HFFc6 (cell line): ENCODE measurements at places on chromosomes 5 and 9. TPM values are rescaled to one million over a fixed set of nuclear protein-coding genes. Genes with fewer than 3 reads are reported as not detected.
A peak's percentile ranks its signal among the peaks of the same experiment; 100 is the strongest.

- peak; percentile 4 for DNase-seq
Observed at GRCh38 chr5:8363138-8363537, 494.2 kb downstream of the MTRR start.

DNA sequence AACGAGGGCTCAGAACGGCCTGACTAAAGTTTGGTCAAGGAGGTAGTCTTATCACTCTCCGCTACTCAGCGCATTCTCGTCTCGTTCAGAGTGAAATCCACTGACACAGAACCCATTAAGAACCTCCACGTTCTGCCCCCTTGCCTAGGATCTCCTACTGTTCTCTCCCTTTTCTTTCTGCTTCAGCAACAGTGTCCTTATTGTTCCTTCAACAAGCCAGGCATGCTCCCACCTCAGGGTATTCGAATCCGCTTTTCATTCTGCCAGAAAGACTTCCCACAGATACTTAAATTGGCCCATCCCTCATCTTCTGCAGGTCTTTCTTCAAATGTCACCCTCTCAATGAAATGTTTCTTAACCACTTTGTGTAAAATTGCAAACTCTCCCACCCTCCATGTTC lies 4.3 kb upstream of the ZNF354C start:
- no peak for DNase-seq

- DNase-seq: no peak
Observed at GRCh38 chr9:81474125-81474524, 215.2 kb downstream of the TLE1 start.

DNA sequence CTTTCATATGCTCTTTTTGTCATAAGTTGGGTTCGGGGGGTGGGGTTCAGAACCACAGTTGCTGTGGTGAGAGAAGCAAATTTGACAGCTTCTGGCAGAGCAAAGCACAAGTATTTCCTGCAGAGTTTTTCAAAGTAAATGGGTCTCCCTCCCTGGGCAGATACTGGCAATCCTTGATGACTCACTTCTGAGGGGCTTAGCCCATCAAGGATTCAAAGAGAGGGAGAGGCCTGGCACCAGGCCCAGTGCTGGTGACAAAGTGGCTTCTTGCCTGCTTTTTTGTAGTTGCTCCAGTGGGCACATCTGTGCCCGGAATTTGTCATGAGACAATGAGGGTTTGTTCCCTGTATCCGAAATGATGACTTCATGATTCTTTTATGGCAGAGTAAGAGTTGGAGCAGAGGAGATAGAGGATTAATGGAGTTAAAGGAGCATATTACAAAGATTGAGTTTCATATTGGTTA lies 46.6 kb upstream of the TNC start:
- DNase-seq: peak; percentile 18

DNA sequence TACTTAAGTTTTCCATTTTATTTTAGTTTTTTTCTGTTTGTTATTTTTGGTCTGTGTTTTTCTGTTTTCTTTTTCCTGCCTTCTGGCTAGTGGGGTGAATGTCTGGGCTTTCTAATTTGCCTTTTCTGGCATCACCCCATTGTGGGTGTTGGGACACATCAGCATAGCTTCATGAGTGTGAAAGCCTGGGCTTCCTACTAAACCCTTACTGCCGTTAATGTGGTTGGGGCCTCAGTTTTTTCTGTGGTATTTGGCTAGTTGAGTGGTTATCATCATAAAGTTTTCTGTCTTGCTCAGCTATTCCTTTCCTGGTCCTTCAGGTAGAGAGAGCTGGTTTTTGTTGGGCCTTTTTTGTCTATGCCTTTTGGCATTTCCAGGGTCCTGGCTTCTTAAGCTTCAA lies 21.4 kb downstream of the C5orf47 start:
- DNase-seq: no peak

GRCh38 chr9:80204054-80204453 lies 632.3 kb downstream of the TLE4 start:
- no peak for DNase-seq

GRCh38 chr5:38562444-38563210 lies 6.2 kb upstream of the LIFR start:
- no peak for DNase-seq

- no peak for DNase-seq
Observed at GRCh38 chr5:72988769-72989168, 32.9 kb downstream of the FCHO2 start.

DNA sequence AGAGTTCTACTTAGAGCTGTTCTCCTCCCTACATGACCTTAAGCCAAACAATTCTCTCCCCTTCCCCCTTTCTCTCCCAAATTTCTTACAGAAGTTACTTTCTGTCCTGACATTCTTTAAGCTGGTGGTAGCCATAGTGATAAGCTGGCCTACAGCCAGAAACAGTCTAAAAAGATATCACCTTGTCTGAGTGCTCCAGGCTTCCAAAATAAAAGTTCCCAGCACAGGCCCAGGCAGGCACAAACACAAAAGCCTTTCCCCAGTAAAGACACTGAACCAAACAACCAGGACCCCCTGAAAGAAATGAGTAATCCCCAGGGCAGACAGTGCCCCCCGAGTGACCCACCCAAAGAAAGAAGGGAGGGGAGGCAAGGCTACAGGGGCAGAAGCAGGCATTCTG lies 19.2 kb downstream of the SIL1 start:
- no peak for DNase-seq

- DNase-seq: peak; percentile 46
Observed at GRCh38 chr5:112703866-112704820, 33.5 kb upstream of the APC start.

DNA sequence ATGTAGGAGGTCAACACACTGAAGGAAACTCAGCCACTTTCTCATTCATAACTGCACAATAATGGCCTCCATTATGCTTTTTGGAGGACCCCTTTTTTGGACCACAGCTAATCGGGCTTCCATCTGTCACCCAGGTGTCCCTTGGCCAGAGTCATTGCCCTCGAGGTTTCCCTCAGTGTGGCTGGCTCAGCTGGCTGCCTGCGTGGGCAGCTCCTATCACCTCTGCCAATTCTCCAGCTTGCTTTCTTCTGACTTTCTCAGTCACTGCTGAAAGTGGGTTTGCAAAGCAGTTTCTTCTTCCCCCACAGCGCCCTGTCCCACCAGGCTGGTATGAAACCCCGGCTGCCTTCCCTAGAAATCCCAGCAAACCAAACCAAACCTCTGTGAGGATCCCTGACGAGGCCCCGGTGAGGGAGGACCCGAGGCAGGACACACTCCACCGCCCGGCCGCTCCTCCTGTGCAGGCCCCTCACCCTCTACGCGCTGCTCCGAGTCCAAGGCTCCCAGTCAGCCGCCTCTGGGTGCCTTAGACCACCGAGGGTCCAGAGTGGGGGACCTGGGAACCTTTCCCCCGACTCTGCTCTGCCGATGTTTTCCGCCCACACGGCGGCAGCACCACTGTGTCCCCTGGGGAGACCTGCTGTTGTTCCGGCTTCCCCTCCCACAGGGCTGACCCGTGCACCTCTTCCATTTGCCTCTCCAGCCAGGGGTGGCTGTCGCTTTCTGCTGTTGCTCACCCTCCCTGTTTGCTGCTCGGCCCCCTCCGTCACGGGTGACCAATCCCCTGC lies 109.5 kb downstream of the TENT4A start:
- no peak for DNase-seq

GRCh38 chr9:131012396-131012917 lies 3.5 kb downstream of the LAMC3 start:
- no peak for DNase-seq

- no peak for DNase-seq
Observed at GRCh38 chr9:132531195-132531594, 51.2 kb upstream of the BARHL1 start.

DNA sequence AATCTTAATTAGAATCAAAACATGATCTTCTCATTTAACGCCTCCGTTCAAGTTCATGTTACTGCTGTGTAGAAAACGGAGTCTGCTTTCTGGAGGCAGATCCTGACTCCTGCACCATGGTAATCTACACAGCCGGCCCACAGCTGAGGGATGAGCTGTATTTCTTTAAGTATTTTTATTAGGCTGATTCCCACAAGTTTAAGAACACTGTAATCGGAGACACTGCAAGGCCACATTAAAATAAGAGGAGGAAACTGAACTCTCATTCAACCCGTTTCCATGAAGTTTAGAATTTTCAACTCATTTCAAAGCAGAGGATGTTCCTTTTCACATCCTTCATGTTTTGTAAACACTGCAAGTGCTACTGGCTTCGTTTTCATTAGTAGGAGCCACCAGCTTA lies 372.2 kb downstream of the NFIB start:
- DNase-seq: peak; percentile 60

DNA sequence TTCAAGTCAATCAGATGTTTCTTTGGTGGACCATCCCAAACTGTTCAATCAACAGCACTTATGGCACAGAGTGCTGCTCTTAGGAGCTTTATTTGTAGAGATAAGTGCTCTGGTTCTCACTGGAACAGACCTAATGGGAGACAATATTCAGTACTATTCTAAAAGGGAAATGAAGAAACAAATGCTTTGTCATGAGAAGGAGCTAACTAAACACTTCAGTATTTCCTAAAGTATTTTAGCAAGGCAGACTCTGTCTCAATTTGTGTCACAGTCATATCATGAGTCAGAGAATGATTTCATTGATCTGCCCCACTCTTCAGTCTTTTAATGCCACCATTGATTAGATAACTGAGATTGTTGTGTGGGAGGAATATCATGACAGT lies 175.3 kb downstream of the SLF1 start:
- DNase-seq: peak; percentile 46

DNA sequence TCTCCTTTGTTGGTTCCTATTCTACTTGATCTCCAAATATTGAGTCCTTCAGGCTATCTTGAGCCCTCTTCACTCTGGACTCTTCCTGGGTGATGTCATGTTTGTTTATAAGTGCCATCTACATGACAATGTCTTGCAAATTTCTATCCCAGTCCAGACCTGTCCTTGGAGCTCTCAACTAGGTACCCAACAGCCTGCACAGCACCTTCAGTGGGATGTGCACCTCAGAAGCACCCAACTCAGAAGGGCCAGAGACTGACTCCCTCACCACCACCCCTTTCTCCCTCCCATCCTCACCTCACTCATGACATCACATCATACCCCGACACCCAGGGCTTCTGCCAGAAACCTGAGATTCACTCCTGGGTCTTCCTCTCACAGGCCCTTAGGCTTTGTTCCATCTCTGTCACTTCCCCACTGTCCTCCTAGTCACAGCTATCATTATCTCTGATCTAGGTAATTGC lies 14.4 kb downstream of the TXN start:
- DNase-seq: no peak

DNA sequence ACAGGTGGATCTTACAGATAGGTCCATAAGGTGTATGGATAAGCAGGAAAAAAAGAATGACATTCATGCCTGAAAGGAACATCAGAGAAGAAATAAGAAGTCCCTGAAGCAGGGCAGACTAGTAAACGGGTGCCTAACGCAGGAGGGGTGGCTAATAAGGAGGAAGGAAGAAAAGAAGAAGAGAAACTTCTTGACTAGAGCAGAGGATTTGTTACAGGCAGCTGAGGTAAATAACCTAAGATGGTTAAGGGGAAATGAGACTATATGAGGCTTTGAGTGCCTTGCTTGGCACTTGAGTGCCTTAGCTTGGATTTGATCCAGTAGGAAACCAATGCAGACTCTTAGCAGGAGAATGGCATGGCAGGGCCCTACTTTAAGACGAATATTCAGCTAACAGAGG lies 313.5 kb upstream of the PDE4D start:
- DNase-seq: no peak

GRCh38 chr5:54249210-54250028 lies 61.0 kb downstream of the ARL15 start:
- DNase-seq: peak; percentile 12

DNA sequence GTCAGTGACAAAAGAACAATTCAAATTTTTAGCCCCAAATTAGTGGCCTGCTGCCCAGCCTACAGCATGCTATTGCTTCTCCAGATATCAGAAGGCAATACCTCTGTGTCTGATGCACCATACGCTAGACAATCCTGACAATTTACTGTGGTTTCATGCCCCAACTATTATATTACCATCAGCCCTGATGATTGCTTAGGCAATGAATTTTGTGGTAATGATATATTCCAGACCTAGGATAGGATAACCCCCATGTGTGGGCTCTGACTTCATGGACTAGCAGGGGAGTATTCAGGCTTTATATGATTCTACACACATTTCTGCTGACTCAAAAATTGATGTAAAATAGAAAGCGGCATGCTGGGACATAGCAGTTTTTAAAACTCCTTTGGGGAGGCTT lies 168.7 kb upstream of the FST start:
- DNase-seq: no peak

- DNase-seq: no peak
Observed at GRCh38 chr5:8633259-8633658, 764.3 kb downstream of the MTRR start.

- DNase-seq: no peak
Observed at GRCh38 chr9:136250676-136251075, 5.1 kb upstream of the QSOX2 start.

DNA sequence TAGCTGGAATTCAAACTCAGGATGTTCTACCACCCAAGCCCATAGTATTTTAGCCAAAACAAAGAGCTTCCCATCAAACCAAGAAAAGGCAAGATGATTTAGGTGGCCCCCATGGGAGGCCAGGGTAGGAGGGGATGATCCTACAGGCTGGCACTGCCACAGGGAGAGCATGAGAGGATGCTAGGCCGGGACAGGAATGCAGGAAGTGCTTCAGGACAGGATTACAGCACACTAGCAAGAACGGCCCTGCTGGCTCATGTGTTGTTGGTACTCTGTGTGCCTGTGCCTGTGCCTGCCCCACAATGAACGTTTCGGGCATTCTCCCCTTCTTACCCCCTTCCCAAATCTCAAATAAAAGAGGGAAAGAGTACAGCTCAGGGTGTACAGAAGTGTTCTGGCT lies 110.7 kb upstream of the TRIM32 start:
- peak; percentile 5 for DNase-seq

DNA sequence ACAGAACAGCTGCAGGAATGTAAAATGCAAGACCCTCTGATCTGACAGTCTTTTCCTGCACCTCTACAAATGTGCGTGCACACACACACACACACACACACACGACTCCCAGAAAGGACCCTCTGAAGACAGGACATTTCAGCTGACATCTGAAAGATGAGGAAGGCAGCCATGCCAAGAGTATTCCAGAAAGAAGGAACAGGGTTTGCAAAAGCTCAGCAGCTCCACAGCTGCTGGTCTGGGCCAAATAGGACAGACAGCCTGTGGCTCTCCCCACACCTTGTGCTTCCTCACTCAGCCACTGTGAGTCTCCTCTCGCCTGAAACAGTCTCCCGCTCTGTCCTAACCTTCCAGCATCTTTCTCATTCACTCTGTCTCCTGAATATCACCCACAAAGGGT lies 189.0 kb downstream of the PALM2AKAP2 start:
- DNase-seq: peak; percentile 35

GRCh38 chr5:41707853-41708603 lies 162.2 kb downstream of the OXCT1 start:
- peak; percentile 56 for DNase-seq

The NDUFS6 gene
- total RNA-seq: 50.2 and 52.0 TPM in 2 replicates

The ZNF366 gene
- total RNA-seq: not detected in 3 replicates

The FBXL7 gene
- 12.7 to 16.3 TPM (median 13.8 TPM) in 3 replicates for total RNA-seq

The NIPSNAP3A gene
- 12.1 to 15.8 TPM (median 14.9 TPM) in 3 replicates for total RNA-seq

The CDH9 gene
- not detected in 3 replicates for total RNA-seq

The CENPK gene
- total RNA-seq: 13.5 and 18.9 TPM in 2 replicates

The PCDHA1 gene
- 0.14 to 0.35 TPM in 2 of 3 replicates, not detected in the other for total RNA-seq

The NRG2 gene
- 0.12 to 0.53 TPM (median 0.18 TPM) in 3 replicates for total RNA-seq

The FOXI1 gene
- total RNA-seq: not detected in 3 replicates

The LRRC19 gene
- total RNA-seq: not detected in 3 replicates

The TEK gene
- total RNA-seq: 1.6 to 9.2 TPM (median 3.9 TPM) in 3 replicates

The NTRK2 gene
- 0.16 to 0.98 TPM (median 0.57 TPM) in 3 replicates for total RNA-seq

The NUDCD2 gene
- 15.9 to 22.4 TPM (median 17.7 TPM) in 3 replicates for total RNA-seq

The PCDHGA7 gene
- total RNA-seq: 2.7 to 12.2 TPM (median 3.0 TPM) in 3 replicates

The MSMP gene
- total RNA-seq: not detected in 2 replicates

The ARHGEF37 gene
- 0.21 to 0.50 TPM (median 0.42 TPM) in 3 replicates for total RNA-seq
